ENCODE measurements at places on chromosomes 4 and X.

GRCh38 chr4:140198942-140199341 is 45.0 kb upstream of the MAML3 start:
- no peak for DNase-seq

DNA sequence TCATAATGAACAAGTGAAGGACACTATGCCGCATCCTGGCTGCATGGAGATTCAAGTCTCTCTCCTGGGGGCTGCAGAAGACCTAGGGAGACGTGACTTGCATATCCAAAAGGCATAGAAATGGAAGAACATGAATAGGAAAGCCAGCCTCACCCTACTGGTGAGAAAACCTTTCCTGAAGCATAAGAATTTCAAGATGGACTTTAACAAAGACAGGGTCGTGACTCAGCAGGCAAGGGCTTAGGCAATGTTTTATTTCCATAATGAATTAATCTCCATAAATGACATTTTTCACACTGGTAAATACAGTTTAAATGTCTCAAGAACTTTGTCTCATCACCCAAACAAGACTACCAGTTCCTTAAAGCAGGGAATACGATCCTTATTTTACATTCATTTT is 78.9 kb downstream of the RFC1 start:
- DNase-seq, result no peak

DNA sequence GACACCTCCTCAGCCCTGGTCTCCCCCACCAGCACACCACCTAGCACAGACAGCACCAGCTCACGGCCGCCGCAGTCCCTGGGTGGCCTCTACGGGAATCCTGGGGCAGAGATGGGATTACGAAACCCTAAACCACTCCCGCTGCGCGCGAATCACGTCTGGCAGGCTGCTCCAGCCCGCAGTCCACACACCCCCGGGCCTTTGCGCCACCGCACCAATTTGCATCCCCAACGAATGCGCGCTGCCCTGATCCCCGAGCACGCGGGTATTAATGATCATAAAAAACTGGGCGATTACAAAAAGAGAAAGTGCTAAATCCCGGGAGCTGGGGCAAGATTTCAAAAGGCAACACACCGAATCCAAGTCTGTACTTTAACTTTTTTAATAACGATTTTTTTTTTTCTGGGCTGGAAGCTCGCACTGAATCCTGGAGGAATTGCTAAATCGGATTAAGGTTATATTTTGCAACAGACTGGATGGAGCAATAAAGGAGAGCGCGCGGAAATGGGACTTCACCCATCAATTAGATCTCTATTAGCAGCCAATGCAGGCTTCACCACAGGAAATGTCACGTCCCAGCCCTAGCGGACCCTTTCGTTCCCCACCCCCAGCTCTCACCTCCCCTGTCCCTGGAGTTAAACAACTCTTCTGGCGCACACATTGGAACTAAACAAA is 69.8 kb upstream of the TMEM33 start:
- no peak for DNase-seq

DNA sequence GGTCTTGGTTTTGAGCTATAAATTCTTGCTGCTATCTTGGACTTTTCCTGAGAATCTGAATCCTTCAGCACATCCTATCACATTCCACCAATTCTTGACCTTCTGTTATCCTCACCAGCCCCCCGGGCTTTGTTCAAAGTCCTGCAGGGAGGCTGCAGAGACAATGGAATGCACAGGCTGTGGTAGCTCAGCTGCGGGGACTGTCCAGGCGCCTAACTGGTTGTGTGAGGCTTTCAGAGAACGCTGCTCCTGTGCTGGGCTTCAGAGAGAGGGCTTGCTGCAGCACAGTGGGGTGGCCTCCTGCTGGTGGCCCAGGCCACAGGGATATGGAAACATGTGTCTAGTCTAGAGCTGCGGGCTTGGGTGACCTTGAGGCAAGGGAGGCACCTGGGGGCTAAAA is 196.3 kb upstream of the GATB start:
- DNase-seq, result no peak

DNA sequence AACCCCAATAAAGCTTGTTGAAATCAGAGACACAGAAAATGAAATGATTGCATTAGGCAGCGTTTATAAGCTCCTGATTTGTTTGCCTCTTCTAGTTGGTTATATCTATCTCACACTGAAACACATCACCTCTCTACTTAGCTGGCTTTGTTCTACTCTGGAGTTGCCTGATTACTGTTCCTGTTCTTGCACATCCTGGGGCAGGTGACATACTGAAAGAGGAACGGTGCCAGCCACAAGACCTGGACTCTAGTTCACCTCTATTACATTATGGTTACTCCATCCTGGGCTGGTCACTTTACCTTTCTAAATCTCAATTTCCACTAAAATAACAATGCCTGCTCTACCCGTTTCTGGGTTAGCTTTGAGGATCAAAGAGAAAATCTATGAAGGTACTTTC is 47.9 kb downstream of the TRIM2 start:
- DNase-seq, result no peak

- no peak for DNase-seq
Measured at GRCh38 chrX:87526281-87526680, 8.7 kb downstream of the KLHL4 start.

DNA sequence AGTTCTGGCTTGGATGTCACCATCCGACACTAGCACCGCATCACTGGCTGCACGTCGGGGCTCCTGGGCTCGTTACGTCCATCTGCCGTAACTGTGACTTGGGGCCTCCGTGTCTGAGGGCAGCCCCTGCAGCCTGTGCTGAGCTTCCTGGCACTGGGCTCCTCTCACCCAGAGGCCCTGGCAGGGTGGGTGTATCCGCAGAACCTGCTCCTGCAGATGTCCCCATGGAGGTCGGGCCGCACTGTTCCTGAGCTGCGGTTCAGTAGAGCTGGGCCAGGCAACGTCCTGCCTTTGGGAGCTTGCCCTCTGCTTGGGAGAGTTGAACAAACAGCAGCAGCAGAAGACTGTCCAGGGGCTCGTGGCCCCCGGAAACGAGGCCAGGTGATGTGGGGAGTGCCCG is 71.4 kb downstream of the RGS12 start:
- DNase-seq, result no peak

GRCh38 chr4:2817701-2818350 is 24.9 kb downstream of the SH3BP2 start:
- DNase-seq, result no peak

DNA sequence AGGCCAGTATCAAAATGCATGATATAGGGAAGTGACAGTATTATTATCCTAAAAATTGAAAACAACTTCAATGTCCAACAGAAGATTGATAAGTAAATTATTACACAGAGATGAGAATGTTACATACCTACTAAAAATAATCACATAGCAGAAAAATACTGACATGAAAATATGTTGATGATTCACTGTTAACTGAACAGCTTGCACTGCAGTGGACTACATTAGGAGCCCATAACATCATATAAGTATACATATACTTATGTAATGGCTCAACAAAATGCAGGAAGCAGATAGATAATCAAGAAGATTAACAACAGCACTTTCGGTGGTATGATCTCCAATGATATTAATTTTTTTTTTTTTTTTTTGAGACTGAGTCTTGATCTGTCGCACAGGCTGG is 7.1 kb downstream of the CLOCK start:
- DNase-seq, result no peak

DNA sequence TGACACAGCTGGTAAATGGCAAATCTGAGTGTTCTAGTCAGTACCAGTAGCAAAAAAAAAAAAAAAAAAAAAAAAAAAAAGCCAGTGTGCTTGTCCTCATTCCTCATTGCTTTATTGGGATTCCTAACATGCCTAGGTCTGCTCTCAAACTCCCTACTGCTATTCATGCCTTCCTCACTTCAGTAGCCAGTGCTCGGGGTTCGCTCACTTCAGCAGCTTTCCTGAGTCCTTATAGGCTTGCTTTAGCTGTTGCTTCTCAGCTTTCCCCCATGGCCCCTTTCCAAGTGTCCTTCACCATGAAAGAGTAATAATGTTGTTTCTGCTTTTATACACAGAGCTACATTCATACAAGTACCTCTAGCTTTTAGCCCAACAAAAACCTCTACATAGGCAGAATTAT is 30.8 kb downstream of the SLITRK2 start:
- DNase-seq, result no peak

DNA sequence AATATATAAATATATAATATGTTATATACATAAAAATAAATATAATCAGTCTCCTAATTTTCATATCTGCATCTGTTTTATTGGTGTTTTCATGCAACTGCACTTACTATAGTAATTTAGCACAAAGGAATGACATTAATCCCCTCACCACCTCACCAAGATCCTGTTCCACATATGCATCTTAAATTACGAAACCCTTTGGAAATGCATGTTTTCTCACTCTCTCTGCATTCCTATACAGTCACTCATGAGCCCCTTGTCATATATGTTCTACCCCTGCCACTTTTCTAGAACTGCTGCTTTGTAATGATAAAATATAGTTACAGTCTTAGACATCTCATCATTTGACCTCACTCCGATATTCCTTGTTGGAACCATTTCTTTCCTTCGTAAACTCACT is 728.7 kb upstream of the SLIT2 start:
- no peak for DNase-seq

GRCh38 chr4:183905081-183905592 is at the start of gene STOX2:
Gene STOX2, plus strand, starts transcription at chr4:183905307. Its CDS starts 1,484 bp downstream, at chr4:183906791.
- DNase-seq, result no peak

- no peak for DNase-seq
Measured at GRCh38 chr4:132427125-132427524, 722.0 kb upstream of the PCDH10 start.

- DNase-seq, result peak; percentile 20
Measured at GRCh38 chr4:87679449-87680169, 29.5 kb downstream of the DMP1 start.

DNA sequence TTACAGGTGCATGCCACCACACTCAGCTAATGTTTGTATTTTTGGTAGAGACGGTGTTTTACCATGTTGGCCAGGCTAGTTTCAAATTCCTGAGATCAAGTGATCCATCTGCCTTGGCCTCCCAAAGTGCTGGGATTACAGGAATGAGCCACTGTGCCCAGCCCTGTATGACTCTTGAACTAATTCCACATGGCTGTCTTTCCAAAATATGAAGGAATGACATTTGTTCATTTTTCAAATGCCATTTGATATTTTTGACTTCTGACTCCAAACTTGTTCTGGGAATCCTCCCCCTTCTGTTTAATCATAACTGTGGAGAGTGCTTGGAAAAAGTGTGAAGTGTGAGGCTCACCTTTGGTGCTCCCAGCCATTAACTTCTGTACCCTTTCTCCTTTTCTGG is 119.2 kb downstream of the NHS start:
- DNase-seq, result no peak

GRCh38 chr4:56272927-56273326 is 114.4 kb downstream of the AASDH start:
- no peak for DNase-seq

DNA sequence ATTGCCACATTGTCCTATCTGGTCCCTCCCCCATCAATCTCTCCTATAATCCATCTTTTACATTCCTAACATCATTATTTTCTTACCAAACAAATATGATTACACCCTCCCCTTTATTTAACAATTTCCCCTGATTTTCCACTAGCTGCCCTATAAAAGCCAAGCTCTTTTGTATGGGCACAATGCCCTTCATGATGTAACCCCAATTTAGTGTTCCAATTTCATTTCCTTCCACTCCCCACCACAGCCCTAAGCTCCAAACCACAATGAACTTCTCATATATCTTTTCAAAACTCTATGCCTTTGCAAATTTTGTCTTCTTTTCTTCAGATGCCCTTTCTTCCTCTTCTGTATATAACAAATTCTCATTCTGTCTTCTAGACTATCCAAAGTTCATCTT is 39.5 kb upstream of the PTPN13 start:
- DNase-seq, result no peak

GRCh38 chr4:150680651-150681050 is 98.7 kb downstream of the MAB21L2 start:
- no peak for DNase-seq

- no peak for DNase-seq
Measured at GRCh38 chr4:113945906-113946305, 33.5 kb downstream of the ARSJ start.

DNA sequence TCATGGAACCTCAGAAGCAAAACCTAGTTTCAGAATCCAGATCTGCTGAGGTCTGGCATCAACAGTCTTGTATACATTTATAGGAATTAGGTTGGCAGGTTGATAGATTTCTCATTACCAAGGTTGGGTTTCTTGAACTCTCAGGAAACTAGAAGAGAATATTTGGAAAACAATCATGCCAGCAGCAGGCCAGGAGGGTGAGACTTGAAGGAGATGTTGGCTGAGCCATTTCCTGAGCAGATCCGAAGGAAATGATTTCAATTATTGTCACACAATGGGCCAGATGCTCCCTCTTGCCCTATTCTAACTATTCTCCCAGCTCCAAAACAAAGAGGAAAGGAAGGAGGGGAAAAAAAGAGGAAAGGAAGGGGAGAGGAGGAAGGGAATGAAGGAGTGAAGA is 45.2 kb downstream of the SHROOM4 start:
- DNase-seq, result no peak

GRCh38 chr4:126647756-126648397 is 984.9 kb upstream of the INTU start:
- DNase-seq, result no peak

- DNase-seq, result no peak
Measured at GRCh38 chr4:155705664-155706063, 39.0 kb downstream of the GUCY1A1 start.

- DNase-seq, result no peak
Measured at GRCh38 chr4:38667085-38667893, 3.3 kb downstream of the KLF3 start.

DNA sequence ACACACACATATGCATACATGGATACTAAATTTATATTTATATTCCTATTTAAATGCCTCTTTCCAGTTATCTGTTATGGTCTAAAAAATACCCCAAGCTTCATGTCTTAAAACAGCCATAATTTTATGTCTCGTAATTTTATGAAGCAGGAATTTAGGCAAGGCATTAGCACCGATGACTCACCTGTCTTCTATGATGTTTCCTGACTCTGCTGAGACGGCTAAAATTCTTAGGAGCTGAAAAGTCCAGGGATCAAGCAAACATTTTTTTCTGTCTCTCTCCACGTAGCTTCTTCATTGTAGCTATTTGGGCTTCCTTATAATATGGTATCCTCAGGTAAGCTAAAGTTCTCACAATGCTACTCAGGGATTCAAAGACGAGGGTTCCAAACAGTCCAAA is 930.3 kb downstream of the STIM2 start:
- DNase-seq, result no peak

DNA sequence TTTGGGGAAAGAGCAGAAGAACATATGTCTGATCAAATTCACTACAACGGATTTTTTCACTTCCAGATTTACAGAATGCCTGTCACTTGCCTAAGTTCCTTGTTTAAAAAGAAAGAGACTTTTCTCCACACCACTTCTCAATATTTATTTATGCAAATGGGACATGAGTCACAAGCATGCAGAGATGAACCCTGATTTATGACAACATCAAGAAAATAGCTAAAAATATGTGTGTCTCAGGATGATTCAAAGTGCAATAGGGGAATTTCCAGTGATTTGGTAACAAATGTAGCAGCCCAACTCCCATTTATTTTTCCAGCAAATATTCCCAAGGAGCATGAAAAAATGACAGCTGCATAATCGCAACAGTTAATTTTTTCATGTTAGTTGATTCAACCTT is 180.4 kb upstream of the FAT1 start:
- no peak for DNase-seq

- no peak for DNase-seq
Measured at GRCh38 chrX:54093571-54093970, 49.3 kb upstream of the PHF8 start.
